ENCODE measurements at places on chromosomes 4 and X. TPM values are rescaled to one million over a fixed set of nuclear protein-coding genes. Genes with fewer than 3 reads are reported as not detected.

GRCh38 chr4:48979914-48980579 lies 6.0 kb upstream of the CWH43 start:
- DNase-seq, result no peak

The C4orf36 gene
- total RNA-seq, result 2.0 TPM

The TGIF2LX gene
- not detected for total RNA-seq

- DNase-seq, result no peak
Observed at GRCh38 chr4:148305751-148306150, 136.5 kb downstream of the NR3C2 start.

DNA sequence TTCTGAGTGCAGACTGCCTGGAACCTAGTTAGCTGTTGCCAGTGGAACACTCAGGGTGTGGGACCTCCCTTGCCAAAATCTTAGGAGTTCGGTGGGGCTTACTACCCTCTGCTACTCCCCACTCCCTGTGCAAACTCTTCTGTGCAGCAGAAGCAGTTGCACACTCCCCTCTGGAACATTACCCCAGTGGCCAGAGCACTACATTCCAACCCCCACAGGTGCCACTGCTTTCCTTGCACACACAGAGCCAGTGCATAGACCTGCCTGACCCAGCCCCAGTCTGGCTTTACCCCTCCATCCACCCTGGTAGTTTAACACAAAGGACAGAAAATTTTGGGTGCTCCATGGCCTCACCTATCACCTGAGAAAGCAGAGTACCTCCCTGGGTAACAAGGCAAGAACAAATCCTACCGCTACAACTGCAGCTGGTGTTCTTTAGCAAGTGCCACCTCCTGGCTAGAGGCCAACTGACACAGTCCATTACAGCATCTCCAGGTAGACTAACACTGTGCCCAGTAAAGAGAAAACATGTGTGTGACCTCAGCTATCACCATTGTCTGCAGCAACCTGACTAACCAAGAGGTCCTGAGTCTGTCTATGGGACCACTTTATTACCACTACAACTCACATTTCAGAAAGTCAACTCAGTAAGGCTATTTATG lies 11.5 kb upstream of the RASSF6 start:
- no peak for DNase-seq

DNA sequence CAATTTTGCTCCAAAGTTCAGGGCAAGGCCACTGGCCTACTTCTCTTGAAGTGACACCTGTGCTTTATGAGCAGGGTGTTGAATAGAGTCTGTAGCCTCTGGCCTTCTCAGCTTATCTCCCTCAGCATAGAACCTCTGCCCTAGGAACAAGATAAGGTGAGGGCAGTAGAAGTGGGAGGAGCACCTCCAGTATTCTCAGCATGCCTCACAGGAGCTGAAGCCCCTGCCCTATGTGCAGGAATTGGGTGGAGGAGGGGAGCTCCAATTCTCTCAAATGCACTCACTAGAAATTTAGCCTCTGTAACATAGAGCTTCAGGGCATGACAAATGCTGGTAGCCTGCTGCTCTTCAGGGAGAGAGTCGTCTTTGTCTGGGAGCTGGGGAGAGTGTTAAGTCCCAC lies 479.3 kb downstream of the IL1RAPL1 start:
- DNase-seq, result no peak

DNA sequence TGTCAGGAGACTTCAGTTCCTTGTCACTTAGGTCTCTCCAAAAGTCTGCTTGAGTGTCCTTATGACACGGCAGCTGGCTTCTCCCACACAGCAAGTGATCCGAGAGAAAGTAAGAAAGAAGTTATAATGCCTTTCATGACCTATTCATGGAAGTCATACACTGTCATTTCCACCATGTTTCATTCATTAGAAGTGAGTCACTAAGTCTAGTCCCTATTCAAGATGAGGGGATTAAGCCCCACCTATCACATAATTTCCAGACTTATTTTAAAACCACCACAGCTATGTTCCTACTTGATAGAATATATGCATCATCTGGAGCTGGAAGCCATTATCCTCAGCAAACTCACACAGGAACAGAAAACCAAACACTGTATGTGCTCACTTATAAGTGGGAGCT lies 25.2 kb upstream of the COL25A1 start:
- DNase-seq, result no peak

GRCh38 chr4:82230306-82230705 lies 143.5 kb downstream of the HNRNPD start:
- DNase-seq, result no peak

DNA sequence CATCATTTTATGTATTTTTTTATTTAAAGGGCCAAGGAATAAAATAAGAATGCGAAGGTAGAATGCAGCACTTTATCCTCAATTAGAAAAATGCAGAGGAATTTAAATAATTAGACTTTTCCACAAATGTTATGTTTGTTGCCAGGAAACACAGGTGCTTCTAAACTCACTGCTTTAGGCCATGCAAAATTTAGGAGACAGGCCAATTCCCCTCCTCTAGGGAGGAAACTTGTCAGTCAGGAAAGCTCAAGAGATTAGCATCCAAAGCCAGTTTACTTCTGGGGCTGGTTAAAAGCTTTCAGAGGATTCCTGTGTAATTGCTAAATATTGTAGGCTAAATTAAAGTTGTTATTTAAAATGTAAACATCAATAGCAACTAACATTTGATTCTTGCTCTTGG lies 124.5 kb downstream of the DMD start:
- no peak for DNase-seq

The C1QTNF7 gene
- total RNA-seq, result 0.41 TPM

GRCh38 chrX:94401426-94401825 lies 727.4 kb downstream of the FAM133A start:
- DNase-seq, result no peak

Measured in frontal cortex (tissue), 4 donors.